ENCODE measurements at places on chromosomes 5 and 9. TPM values are rescaled to one million over a fixed set of nuclear protein-coding genes. Genes with fewer than 3 reads are reported as not detected.

Gene EXOC3
- 101 TPM for total RNA-seq

Gene STKLD1
- 1.1 TPM for total RNA-seq

DNA sequence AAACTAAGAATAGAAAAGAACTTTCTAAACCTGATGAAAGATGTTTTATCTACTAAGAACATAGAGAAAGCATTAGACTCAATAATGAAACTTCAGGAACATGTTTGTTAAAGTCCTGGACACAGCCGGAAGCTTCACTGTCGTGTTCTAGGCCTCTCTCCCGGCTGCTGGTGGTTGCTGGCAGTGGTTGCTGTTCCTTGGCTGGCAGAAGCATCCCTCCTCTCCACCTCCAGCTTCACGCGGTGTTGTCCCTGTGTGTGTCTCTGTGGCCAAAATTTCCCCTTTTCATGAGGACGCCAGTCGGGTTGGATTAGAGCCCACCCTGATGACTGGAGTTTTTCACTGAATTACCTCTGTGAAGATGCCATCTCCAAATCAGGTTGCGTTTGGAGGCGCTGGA lies 6.5 kb upstream of the MED10 start:
- no peak for DNase-seq

DNA sequence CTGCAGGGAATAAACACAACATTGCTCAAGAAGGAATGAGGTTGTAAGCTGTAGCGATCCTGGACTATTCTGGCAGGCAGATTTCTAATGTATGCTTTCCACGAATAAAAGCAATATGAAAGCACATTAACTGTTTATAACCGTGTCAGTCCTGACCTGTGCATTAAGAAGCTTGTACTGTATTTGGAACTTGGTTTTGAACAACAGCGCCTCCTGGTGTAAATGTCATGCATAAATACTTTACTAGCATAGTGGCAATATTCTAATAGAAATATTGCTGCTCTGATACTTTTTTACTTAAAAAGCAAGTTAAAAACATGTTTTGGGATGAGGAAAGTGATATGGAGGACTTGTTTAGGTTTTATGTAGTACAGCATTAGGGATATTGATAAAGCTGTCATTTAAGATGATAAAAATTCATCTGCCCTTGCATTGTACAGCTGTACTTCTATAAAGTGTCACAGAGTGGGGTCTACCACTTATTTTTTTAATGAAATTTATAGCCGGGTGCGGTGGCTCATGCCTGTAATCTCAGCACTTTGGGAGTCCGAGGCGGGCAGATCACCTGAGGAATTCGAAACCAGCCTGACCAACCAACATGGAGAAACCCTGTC lies 70.7 kb upstream of the GNE start:
- peak; percentile 65 for DNase-seq

DNA sequence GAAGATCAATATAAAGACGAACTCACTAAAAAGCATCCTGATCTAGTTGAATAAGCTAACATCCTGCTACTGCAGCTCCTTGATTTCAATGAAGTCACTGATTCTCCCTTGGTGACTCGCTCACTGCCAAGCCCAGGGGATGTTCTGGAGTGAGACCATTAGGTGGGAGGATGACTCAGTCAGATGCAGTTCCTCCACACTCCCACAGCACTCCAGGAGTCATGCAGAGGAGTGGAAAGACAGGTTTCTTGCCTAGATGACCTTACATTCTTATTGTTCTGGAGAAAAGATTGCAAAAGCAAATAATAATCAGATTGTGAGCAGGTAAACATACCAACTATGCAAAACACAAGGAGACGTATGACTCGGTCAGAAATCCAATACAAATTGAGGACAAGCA lies 15.3 kb downstream of the GCNT4 start:
- DNase-seq = peak; percentile 19

- DNase-seq = no peak
These were observed 95.3 kb upstream of the SLC27A6 start for GRCh38 chr5:128869970-128870369.

- no peak for DNase-seq
These were observed 314.0 kb downstream of the NDUFS4 start for GRCh38 chr5:53874409-53874808.

DNA sequence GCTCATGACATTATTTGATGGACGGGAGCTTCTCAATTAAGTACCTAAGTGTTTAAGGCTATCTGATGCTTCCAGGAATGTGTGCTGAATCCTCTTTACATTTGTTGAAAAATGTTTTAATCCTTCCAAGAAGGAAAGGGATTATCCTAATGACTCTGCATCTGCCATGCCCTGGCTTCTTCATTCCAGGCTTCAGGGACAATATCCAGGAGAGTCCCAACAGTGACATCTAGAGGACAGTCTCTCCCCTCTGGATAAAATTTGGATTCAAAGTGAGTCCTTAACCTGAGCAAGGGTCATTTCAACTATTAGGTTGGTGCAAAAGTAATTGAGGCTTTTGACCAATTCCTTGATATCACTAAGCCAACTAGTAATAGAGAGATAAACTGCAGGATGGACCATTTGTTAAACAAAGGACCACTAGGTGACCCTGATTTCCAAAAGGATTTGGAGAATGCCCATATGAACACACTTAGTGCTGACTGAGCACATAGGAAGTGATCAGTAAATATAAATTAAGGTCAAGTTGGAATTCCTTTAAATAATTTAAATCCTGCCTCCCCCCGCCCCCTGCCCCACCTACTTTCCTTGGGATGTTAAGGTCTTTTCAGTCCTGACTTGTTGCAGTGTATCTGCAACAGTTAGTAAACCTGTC lies 19.1 kb downstream of the TNFSF8 start:
- no peak for DNase-seq

Gene PLAC8L1
- total RNA-seq = 0.64 TPM
